ENCODE measurements at places on chromosomes 6 and 20. TPM values are rescaled to one million over a fixed set of nuclear protein-coding genes. Genes with fewer than 3 reads are reported as not detected.
A peak's percentile ranks its signal among the peaks of the same experiment; 100 is the strongest.

DNA sequence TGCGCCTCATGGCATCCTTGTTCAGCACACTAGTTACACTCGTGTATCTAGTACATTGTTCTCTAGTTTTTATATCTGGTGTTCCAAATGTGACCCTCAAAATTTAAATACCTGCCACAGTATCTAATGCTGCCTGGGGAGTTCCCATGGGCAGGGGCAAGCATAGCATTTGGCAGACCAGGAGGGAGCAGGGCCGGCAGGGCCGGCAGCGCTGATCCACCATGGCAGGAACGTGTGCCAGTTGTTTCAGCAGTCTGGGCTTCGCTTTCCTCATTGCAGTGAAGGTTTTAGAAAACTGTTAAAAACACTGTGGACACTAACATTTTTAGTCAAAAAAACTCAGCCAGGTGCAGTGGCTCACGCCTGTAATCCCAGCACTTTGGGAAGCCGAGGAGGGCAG, 19.2 kb downstream of the NANP start:
- no peaks in the 10 kb centered on the region for H3K27me3 ChIP-seq
- H3K4me3 ChIP-seq, result no peak overlapping the region
- no peak for DNase-seq
- H3K4me1 ChIP-seq, result no peaks in the 10 kb centered on the region
- no peak overlapping the region for H3K27ac ChIP-seq

DNA sequence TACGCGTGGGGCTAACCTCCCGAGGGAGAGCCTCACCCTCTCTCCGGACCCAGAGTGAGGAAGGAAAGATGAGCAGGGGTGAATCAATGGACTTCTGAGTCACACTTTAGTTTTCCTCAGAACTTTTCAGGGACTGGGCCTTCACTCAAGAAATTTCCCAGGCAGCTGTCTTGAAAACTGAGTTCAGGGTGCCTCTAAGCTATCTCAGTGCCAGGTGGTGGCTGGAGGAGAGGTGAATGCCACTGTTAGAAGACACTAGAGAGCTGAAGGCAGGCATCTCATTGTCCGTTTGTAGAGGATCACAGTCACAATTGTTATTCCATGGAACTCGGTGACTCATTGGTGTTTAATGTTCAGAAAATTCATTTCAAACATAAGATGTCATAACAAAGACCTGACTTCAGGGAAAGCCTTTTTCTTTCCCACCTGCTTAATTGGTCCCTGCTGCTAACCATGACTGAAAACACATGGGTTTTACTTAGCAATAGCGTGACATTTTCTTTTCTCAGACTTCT, 5.3 kb upstream of the SERPINB6 start:
- no peaks in the 10 kb centered on the region for H3K27me3 ChIP-seq
- H3K36me3 ChIP-seq, result no peaks in the 10 kb centered on the region
- no peak overlapping the region for H3K4me3 ChIP-seq
- no peak for DNase-seq
- no peak overlapping the region for H3K27ac ChIP-seq

GRCh38 chr6:40302856-40303454, 284.2 kb downstream of the LRFN2 start:
- no peak overlapping the region for H3K27ac ChIP-seq
- H3K36me3 ChIP-seq, result no peaks in the 10 kb centered on the region
- DNase-seq, result no peak
- H3K4me3 ChIP-seq, result no peak overlapping the region
- H3K27me3 ChIP-seq, result no peaks in the 10 kb centered on the region
- no peaks in the 10 kb centered on the region for H3K4me1 ChIP-seq

The EGFL8 gene
- 8.3 TPM for total RNA-seq

DNA sequence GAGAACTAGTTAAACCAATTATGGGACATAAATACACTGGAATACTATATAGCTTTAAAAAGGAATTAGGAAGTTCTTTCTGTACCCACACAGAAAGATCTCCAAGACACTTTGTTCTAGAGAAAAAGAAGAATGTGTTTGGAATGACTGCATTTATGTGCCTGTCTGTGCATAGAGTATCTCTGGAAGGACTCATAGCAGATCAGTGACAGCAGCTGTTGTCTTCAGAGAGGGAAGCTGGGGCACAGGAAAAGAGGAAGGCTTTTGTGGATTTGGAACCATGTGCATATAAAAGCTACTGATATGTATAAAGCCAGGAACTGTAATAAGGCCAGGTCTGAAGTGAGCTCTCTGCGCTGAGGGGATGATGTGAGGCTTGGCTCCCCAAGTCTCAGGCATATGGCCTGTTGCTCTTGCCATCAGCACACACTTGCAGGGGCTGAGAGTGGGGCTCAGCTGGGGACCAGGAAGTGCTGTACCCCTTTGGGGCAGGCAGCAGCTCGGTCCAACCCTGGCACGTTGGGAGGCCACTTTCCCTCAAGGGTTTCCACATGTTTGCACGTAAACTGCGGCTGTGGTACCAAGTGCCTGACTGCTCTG, 31.8 kb upstream of the CCDC167 start:
- H3K36me3 ChIP-seq, result no peaks in the 10 kb centered on the region
- no peak overlapping the region for H3K4me3 ChIP-seq
- H3K4me1 ChIP-seq, result no peaks in the 10 kb centered on the region
- H3K27ac ChIP-seq, result no peak overlapping the region
- DNase-seq, result no peak

DNA sequence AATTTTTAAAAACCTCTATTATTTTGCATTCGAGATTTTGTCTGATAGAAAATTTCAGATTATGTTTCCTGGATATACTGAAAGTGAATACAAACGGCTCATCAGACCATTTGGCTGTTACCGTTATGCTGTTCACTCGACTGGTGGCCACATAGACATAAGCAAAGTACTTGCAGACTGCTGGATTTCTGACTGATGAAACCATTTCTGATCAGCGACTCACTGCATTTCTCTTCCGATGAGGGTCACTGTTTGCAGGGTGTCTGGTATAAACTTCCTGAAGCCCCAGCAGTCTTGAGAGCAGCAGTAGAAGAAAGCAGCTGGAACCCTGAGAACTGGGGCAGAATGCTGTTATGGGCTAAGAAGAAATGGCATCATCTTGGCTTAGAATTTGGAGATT, 17.7 kb downstream of the SNX9 start:
- H3K4me1 ChIP-seq, result peaks cover 12% of the 10 kb centered on the region
- H3K4me3 ChIP-seq, result no peak overlapping the region
- no peaks in the 10 kb centered on the region for H3K27me3 ChIP-seq
- no peak for DNase-seq

DNA sequence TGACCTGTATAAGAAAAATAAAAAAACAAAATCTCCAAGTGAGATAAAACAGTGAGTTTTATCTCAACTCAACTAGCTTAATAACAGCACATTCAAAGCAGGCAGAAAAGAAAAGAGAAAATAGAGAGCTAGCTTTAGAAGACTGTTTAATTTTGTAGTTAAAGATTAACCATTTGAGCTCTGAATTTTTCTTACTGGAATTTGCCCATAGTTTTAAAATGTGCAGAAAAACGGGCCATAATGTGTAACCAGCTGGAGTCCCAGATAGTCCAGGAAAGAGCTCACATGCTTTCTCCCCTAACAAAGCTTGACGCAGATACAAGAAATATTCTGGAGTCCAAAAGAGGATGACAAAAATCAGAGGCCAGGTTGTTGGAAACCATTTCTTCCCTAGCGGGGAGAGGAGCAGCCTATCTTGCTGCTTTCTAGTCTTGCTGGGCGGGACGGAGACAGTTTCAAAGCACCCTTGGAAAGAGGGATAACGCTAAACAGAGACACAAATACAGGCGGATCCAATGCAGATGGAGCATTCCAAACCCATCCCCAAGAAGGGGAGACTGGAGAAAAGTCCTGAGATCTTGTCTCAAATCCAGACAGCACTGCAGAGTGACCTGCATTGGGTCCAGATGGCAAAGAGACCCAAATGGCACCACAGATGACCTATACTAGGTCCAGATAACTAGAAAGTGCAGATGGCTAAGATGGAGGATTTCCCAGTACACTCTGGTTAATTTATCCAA, 16.1 kb downstream of the TTK start:
- no peak overlapping the region for H3K4me3 ChIP-seq
- DNase-seq, result no peak
- no peaks in the 10 kb centered on the region for H3K27me3 ChIP-seq

The NR2E1 gene
- total RNA-seq, result not detected

GRCh38 chr20:10640897-10641296, 32.9 kb downstream of the JAG1 start:
- no peak overlapping the region for H3K27ac ChIP-seq
- H3K27me3 ChIP-seq, result no peaks in the 10 kb centered on the region
- no peaks in the 10 kb centered on the region for H3K36me3 ChIP-seq
- no peak overlapping the region for H3K4me3 ChIP-seq
- DNase-seq, result no peak

- peaks cover 8% of the 10 kb centered on the region for H3K36me3 ChIP-seq
- H3K27ac ChIP-seq, result peak overlapping the region; percentile 91
- peaks cover 42% of the 10 kb centered on the region for H3K4me1 ChIP-seq
Observed at GRCh38 chr20:31515775-31516107, 1.5 kb downstream of the HM13 start.

- peaks cover 50% of the 10 kb centered on the region for H3K4me1 ChIP-seq
- H3K27me3 ChIP-seq, result no peaks in the 10 kb centered on the region
Observed at GRCh38 chr6:119314885-119315272, 34.7 kb downstream of the MAN1A1 start.

DNA sequence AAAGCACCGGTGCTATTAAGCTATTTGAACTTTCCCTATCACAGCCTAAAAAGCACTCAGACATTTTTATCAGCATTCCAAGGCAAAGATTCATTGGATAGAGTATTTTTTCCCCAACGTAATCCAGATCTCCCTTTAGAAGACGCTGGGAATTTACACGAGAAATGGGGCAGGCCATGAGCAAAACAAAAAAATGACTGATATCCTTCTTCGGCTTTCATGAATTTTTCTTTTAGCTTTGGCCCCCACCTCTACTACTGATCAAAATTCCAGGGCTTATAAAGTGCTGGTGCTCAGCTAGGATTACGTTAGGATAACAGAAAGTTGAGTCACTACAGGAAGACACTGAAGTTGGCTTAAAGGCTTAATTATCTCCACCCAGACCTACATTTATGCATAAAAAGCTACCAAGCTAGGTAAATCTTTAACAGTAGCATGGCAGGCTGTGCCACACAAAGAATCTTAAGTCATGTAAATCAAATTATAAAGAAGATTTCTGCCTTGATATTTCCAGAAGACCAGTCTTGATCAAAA, 418.5 kb upstream of the BTBD3 start:
- H3K27me3 ChIP-seq, result no peaks in the 10 kb centered on the region
- no peaks in the 10 kb centered on the region for H3K4me1 ChIP-seq
- DNase-seq, result no peak
- H3K4me3 ChIP-seq, result no peak overlapping the region

GRCh38 chr6:15602154-15602553, 60.7 kb downstream of the DTNBP1 start:
- no peaks in the 10 kb centered on the region for H3K4me1 ChIP-seq
- H3K27me3 ChIP-seq, result no peaks in the 10 kb centered on the region
- DNase-seq, result no peak
- no peaks in the 10 kb centered on the region for H3K36me3 ChIP-seq

The HNF4A gene
- total RNA-seq, result not detected

DNA sequence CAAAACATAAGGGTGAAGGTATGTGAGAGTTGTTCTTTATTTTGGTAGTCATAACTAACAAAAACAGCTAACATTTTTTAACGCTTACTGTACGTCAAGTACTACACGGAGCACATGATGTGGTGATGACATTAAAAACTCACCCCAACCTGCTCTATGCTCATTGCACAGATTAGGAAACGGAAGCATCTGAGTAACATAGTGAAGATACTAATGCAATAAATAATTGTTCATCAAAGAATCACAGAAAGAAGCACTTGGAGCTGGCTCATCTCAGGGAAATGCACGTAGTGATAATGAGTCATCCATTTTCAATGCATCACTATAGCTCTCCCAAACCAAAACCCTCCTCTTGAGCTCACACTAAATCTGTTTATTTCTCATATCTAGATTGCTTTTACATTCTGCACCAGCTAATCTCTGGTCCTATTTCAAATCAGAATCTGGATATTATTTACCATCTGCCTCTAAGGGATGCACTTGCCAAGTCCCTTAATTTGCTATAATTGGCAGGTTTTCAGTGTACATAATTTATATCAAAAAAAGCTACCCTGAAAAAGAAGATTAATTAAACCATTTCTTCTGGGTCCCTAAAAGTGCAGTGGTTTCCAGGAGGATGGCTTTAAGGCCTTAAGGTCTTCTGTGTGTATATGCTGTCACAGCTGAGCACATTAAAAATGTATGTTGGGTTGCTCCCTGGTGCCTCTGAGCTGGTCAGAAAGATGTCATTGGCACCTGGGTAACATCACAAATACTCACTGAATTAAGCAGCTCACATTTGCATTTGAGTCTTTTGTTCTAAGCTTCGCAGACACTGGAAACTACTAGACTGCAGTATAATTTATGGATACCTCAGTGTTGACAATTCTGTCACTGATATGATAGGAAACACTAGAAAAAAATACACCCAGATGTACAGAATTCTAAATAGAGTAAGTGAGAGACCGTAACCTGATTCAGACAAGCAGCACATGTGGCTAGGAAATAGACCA, 677.4 kb upstream of the CITED2 start:
- H3K27ac ChIP-seq, result no peak overlapping the region
- no peak for DNase-seq
- peaks cover 7% of the 10 kb centered on the region for H3K27me3 ChIP-seq
- H3K36me3 ChIP-seq, result no peaks in the 10 kb centered on the region
- no peaks in the 10 kb centered on the region for H3K4me1 ChIP-seq

- H3K4me1 ChIP-seq, result no peaks in the 10 kb centered on the region
- no peak overlapping the region for H3K27ac ChIP-seq
- DNase-seq, result no peak
- no peaks in the 10 kb centered on the region for H3K36me3 ChIP-seq
- H3K27me3 ChIP-seq, result no peaks in the 10 kb centered on the region
Observed at GRCh38 chr6:128595544-128595943, 75.1 kb upstream of the PTPRK start.

The BMP7 gene
- total RNA-seq, result not detected

DNA sequence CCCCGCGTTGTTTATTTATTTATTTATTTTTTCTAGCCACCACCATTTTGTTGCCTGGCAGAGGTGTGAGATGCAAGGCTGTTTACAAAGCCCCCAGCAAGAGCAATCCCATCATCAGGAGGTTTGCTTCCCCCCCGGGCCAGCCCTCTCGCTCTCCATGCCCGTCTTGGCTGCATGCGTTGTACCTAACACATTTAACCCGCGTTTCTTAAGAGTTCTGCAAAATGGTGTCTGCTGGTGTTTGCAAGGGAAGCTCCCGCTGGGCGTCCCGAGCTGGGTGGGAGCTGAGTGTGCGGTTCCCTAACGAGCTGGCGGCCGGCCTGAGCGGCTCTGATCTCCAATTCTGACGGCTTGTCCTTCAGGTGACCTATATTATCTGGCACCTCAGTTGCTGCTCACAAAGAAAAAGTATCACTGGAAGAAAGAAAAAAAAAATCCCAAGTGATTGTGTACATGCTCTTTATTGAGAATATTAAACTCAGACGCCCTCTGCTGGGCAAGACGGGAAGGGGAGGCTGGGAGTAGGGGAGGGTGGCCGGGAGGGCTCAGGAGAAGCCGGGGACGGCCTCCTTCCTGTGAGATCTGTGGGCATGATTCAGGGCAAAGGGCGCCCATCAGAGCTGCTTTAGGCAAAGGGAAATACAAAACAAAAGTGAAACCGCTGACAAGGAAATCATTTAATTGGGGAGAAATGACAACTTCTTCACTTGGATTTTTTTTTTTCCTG, 154.8 kb downstream of the BCAS1 start:
- peak; percentile 91 for DNase-seq
- H3K36me3 ChIP-seq, result no peaks in the 10 kb centered on the region
- peaks cover 21% of the 10 kb centered on the region for H3K4me1 ChIP-seq
- H3K27ac ChIP-seq, result peak overlapping the region; percentile 69
- peak overlapping the region; percentile 93 for H3K4me3 ChIP-seq

All from CD8-positive, alpha-beta memory T cell (primary cell).